Renal pelvis (tissue), 12 donors: ENCODE measurements at places on chromosomes 6 and 20. TPM values are rescaled to one million over a fixed set of nuclear protein-coding genes. Genes with fewer than 3 reads are reported as not detected.

GRCh38 chr20:13260650-13261279, 39.7 kb downstream of the ISM1 start:
- DNase-seq = no peak

DNA sequence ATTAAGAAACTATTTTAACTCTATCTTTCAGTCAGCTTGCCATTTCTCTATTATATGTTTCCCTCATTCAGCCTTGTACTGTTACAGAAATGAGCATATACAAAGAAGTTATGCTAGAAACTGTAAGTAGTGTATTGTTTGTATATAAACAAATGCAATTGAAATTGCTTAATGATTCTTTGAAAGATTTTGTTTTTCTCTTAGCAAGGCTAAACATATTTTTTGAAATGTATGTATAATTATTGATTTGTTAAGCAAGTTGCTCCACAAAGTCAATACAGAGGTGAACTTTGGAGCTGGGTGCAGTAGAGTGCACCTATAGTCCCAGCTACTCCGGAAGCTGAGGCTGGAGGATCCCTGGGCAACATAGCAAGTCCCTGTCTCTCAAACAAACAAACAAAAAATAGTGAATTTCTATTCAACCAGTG, 253.6 kb downstream of the RNGTT start:
- no peak for DNase-seq

PACRG gene
- 18.3 TPM for polyA plus RNA-seq

GTF2H4 gene
- 48.9 TPM for polyA plus RNA-seq
